A375 (cell line): ENCODE measurements at places on chromosomes 11 and 22. TPM values are rescaled to one million over a fixed set of nuclear protein-coding genes. Genes with fewer than 3 reads are reported as not detected.

The SAC3D1 gene
- total RNA-seq, result 21.5 and 22.5 TPM in 2 replicates

The SLC6A5 gene
- not detected in 2 replicates for total RNA-seq

The KLHL22 gene
- 7.3 and 12.3 TPM in 2 replicates for total RNA-seq

The NDUFS8 gene
- 242 and 261 TPM in 2 replicates for total RNA-seq

The KCNQ1 gene
- total RNA-seq, result 0.08 TPM in 1 of 2 replicates, not detected in the other
